ENCODE measurements at places on chromosomes 1 and 21.

DNA sequence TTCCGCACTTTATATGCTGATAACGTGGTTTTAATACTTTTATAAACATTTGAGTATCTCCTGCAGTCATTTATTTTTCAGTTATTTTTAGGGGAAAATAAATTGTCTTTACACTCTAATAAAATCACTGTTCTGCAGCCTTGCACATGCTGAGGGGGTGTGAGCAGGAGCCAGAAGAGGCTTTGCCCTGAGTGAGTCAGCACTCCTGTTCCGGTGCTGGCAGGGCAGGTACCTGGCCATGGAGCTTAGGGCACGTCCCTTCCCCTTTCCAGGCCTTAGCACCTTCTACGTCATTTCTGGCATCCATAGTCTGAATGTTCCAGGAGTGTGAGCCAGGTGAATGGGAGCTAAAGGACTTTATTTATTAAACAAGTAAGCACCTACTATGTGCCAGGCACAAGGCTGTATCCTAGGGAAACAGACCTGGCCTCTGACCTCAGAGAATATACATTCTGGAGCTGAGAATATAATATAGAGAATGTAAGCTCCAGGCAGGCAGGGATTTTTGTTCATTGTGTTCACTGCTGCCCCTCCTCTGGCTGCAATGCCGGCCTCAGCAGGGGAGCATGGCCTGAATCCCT, 402.9 kb downstream of the PTPRU start:
- no peak for DNase-seq

DNA sequence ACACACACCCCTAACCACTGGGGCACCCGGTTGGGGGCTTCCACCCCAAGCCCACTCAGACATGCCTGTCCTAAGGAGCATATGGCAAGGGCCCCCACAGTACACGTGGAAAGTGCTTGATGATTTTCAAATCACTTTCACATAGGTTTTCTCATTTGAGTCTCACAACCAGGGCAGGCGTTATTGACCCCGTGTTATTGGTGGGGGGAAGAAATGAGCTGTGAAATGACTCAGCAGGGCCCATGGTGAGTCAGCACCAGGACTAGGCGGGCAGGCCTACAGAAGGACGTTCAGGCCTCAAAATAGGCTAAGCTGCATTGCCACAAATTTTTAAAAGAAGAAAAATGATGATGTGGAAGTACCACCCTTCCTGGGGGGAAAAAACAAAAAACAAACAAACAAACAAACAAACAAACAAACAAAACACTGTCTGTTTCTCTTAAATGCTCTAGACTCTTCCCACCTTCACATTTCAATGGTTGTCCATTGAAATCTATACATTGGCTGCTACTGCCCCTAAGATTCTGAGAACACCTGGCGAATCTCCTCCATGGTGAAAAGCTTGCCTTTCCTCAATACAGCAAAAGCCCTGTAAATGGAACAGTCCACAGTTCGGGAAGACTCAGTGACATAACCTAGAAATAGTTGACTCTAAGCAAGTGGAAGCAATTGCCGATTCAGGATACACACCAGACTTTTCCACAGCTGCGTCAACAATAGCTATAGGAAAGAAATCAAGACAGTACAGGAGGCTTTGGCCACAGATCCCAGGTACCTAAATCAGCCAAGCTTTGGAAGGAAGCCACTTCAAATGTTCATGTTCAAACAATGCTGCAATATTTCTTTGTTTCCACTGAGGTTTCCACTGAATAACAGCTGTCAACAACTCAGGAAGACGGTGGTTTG, 234.7 kb downstream of the TOMM20 start:
- no peak for DNase-seq

DNA sequence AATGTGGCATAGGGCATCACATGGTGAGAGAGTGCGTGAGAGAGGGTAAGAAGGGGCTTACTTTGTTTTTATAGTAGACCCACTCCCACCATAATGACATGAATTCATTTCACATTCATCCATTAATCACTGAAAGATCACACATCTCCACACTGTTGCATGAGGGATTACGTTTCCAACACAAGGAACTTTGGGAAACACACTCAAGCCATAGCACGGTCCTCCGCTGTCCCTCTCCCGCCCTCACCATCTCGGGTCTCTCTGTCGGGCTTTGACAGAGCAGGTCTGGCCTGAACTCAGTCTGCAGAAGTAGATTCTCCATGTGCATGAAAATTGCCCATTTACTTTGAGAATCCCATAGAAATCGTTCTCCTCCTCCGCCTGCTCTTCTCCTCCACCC, 312.2 kb downstream of the MATN1 start:
- no peak for DNase-seq

DNA sequence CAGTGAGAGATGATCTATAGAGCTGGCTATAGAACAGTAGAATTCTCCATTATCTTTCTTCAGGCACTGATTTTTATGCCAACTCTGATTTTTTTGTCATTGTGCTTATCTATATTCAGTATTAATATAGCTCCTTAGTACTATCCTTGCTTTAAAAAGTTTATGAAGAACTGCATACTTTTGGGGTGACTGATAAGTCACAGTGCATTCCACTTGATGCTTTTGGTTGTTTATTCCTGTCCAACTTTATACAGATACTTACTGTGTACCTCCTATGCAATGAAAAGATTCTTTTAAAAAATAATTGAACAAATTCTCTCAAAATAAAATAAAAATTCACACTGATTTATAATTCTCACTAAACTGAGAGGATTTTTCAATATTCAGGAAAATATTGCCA, 71.6 kb downstream of the COL24A1 start:
- no peak for DNase-seq

GRCh38 chr1:230396966-230397365, 29.2 kb downstream of the PGBD5 start:
- no peak for DNase-seq
